ENCODE measurements at places on chromosomes 2 and 18. TPM values are rescaled to one million over a fixed set of nuclear protein-coding genes. Genes with fewer than 3 reads are reported as not detected.

- no peaks in the 10 kb centered on the region for H3K27me3 ChIP-seq
- H3K36me3 ChIP-seq: no peaks in the 10 kb centered on the region
- DNase-seq: no peak
- H3K4me3 ChIP-seq: no peak overlapping the region
- H3K27ac ChIP-seq: no peak overlapping the region
- no peaks in the 10 kb centered on the region for H3K4me1 ChIP-seq
These were observed 70.2 kb downstream of the HRH4 start for GRCh38 chr18:24530630-24531111.

DNA sequence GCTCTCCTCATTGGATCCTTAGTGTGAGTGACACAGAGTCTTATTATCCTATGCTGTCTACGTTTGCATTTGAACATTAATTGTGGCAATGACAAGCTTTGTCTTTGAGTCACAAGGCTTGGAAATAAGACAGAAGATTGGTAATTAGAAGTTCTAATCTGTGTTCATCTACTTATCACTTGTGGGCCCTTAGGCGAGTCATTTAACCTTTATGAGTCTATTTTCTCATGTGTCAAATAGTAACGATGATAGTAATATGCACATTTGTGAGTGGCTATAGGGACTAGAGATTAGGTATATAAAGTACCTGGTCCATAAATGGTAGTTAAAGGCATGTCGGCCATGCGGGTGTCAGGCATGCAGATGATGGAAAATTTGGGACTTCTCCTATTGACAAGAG, 105.6 kb upstream of the NABP1 start:
- H3K4me3 ChIP-seq: no peak overlapping the region
- no peaks in the 10 kb centered on the region for H3K36me3 ChIP-seq
- peaks cover 6% of the 10 kb centered on the region for H3K4me1 ChIP-seq
- no peak overlapping the region for H3K27ac ChIP-seq

DNA sequence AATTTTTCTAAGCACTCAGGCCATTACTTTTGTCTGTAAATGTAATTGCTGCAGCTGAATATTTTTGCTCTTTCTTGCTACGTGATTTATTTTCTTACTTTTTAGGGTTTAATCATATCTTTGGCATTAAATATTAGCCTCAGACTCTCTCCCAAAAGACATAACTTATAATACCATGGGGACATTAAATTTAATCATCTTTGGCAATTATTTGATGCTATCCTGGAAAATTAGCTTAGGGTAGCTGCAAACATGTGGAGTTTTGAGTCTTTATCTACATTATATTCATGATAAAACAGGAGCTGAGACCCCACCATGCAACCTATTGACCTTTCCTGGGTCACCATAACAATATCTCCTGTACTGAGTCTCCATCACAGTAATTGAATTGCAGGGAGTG, 59.1 kb upstream of the EDAR start:
- no peak overlapping the region for H3K27ac ChIP-seq
- no peaks in the 10 kb centered on the region for H3K4me1 ChIP-seq
- H3K27me3 ChIP-seq: no peaks in the 10 kb centered on the region
- no peak for DNase-seq
- H3K36me3 ChIP-seq: no peaks in the 10 kb centered on the region
- no peak overlapping the region for H3K4me3 ChIP-seq

DNA sequence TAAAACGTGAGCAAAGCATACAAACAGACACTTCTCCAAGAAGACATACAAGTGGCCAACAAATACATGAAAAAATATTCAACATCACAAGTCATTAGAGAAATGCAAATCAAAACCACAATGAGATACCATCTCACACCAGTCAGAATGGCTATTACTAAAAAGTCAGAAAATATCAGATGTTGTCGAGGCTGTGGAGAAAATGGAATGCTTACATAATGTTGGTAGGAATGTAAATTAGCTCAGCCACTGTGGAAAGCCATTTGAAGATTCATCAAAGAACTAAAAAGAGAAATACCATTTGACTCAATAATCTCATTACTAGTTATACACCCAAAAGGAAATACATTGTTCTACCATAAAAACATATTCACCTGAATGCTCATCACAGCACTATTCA, 825.7 kb downstream of the SUCLG1 start:
- H3K27ac ChIP-seq: no peak overlapping the region
- H3K36me3 ChIP-seq: no peaks in the 10 kb centered on the region
- no peaks in the 10 kb centered on the region for H3K27me3 ChIP-seq
- no peaks in the 10 kb centered on the region for H3K4me1 ChIP-seq
- no peak overlapping the region for H3K4me3 ChIP-seq
- DNase-seq: no peak

- H3K4me3 ChIP-seq: no peak overlapping the region
- peaks cover 23% of the 10 kb centered on the region for H3K36me3 ChIP-seq
- DNase-seq: no peak
- peaks cover 54% of the 10 kb centered on the region for H3K4me1 ChIP-seq
These were observed 157.5 kb downstream of the TNS1 start for GRCh38 chr2:217845301-217845700.

DNA sequence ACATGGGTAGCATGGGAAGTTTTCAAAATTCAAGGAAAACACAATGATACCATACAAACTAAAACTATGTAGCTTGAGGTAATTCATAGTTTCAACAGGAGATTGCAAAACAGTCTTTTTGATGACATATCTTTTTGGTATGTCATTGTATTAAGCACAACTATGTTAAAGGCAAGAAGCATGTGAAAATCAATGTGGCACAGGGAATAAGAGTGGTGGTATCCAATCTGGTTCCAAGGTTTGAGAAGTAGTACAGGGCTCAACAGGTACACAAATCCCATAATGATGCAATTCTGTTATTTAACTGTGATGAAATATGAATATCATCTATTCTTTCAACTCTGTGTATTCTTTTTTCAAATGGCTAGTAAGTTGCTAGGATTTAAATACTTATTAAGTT, 16.4 kb upstream of the DLX2 start:
- H3K27ac ChIP-seq: no peak overlapping the region
- no peak overlapping the region for H3K4me3 ChIP-seq
- no peaks in the 10 kb centered on the region for H3K4me1 ChIP-seq
- H3K36me3 ChIP-seq: no peaks in the 10 kb centered on the region
- no peaks in the 10 kb centered on the region for H3K27me3 ChIP-seq

DNA sequence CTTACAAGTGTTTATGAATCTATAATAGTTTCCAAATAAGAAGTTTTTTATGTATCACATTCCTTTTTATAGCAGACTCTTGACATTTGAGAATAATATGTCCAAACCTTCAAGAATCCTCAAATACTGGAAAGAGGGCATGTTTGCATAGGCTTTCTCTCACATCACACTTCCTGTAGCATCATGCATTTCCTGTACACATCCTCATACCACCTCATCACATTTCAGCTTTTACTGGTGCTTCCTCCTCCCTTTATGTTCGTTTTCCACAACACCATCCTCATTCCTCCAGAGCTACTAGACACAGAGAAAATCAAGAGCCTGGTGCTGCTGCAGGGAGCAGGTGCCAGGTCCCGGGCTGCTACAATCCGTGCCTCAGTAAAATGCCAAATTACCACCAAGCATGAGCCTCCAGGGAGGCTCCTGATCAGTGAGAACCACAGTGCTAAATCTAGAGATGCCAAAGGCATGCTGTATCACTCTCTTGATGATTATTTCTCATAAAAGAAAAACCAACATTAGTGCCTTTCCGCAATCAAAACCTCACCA, 137.7 kb upstream of the CYP1B1 start:
- H3K4me1 ChIP-seq: no peaks in the 10 kb centered on the region
- no peak overlapping the region for H3K27ac ChIP-seq
- no peaks in the 10 kb centered on the region for H3K27me3 ChIP-seq
- no peak for DNase-seq
- H3K4me3 ChIP-seq: no peak overlapping the region

DNA sequence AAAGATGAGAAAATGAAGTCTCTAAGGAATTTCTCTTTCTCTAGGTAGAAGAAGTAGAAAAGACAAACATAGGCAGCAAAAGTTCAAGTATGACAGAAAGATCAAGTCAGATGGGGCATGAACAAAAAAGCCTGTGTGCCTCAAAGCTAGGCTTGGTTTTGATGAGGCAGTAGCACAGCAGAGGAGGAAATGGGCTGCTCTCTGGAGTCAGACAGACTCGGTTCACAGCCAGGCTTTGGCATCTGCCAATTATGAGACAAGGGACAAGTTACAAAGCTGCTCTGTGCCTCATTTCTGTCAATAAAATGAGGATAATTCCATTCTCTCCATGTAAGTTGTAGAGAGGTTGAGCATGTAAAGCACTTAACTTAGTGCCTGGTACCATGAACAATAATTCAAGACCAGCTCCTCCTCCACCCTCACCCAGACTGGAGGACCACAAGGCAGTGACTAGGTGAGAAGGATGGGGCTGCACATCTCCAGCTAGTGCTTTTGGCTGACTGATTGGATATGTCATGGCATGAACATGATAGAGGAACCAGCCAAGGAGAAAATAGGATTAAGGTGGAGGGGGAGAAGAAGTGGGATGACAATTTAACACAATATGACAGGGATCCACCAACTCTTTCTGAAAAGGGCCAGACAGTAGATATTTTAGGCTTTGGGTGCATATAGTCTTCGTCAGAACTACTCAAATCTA, 84.6 kb downstream of the TMEM163 start:
- H3K4me3 ChIP-seq: no peak overlapping the region
- H3K4me1 ChIP-seq: no peaks in the 10 kb centered on the region
- H3K27ac ChIP-seq: no peak overlapping the region
- H3K36me3 ChIP-seq: no peaks in the 10 kb centered on the region
- no peaks in the 10 kb centered on the region for H3K27me3 ChIP-seq

GRCh38 chr18:76420898-76421684, 74.0 kb downstream of the ZNF516 start:
- H3K4me1 ChIP-seq: peaks cover 21% of the 10 kb centered on the region
- H3K4me3 ChIP-seq: no peak overlapping the region
- DNase-seq: peak; percentile 74
- no peaks in the 10 kb centered on the region for H3K36me3 ChIP-seq

- H3K27me3 ChIP-seq: no peaks in the 10 kb centered on the region
- no peaks in the 10 kb centered on the region for H3K36me3 ChIP-seq
- no peaks in the 10 kb centered on the region for H3K4me1 ChIP-seq
- no peak overlapping the region for H3K27ac ChIP-seq
These were observed 242.2 kb downstream of the FHOD3 start for GRCh38 chr18:36539674-36540231.

DNA sequence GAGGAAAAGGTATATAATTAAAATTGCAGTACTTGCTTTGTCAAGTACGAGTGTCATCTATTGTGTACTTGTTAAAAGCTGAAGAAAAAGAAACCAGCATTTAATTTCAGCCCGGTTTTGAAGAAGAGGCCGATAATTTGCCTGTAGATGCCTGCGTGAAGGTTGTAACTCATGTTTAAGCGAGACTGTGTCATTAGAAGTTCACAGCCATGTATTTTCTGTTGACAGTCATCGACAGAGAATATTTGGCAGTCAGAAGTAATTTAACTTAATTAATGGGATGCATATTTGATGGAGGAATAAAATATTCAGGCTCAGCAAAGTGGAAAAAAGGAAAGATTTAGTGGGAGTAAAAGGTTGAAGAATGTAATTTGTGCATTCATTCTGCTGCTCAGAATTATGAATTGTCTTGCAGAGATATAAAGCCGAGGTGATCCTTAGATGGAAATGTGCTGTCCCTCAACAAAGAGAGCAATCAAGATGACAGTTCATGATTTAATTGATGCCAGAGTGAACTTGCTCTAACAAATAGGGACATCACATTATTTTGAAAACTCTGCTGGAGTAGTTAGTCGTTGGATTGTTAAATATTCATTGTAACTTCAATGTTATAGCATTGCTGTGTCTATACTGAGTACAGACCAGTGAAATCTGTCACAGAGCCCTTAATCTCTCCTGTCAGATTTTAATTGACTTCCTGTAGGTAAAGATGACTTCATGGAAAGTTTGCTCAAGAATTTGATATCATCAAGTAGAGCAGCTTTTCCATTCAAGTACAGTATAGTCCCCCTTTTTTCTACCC, 53.9 kb downstream of the ZNF407 start:
- DNase-seq: no peak
- no peak overlapping the region for H3K27ac ChIP-seq
- peaks cover 6% of the 10 kb centered on the region for H3K36me3 ChIP-seq
- H3K4me3 ChIP-seq: no peak overlapping the region
- no peaks in the 10 kb centered on the region for H3K4me1 ChIP-seq

- no peaks in the 10 kb centered on the region for H3K4me1 ChIP-seq
- H3K27me3 ChIP-seq: no peaks in the 10 kb centered on the region
- DNase-seq: no peak
- no peak overlapping the region for H3K4me3 ChIP-seq
- H3K27ac ChIP-seq: no peak overlapping the region
These were observed 1656.7 kb upstream of the NXPH2 start for GRCh38 chr2:140436936-140437335.

GRCh38 chr2:176105730-176106580, 1.1 kb upstream of the HOXD11 start:
- DNase-seq: no peak
- H3K4me1 ChIP-seq: peaks cover 30% of the 10 kb centered on the region
- H3K36me3 ChIP-seq: no peaks in the 10 kb centered on the region
- H3K4me3 ChIP-seq: no peak overlapping the region

DNA sequence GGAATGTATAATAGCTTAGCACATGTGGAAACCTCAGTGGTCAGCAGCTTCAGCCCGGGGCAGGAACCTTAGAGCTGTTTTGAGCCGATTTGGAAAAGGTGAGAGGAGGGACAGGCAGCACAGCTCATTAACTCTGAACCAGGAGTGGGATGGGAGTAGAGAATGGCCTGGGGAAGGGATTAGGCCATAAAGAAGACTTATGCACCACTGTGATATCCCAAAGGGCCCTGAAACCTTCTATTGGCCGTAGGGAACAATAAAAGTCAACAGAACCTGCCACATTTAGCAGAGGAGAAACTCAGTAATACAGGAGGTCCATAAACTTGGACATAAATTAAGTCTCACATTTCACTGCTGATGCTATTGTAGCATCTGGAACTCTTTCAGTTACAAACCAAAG, 124.2 kb upstream of the REV1 start:
- H3K27me3 ChIP-seq: no peaks in the 10 kb centered on the region
- H3K4me1 ChIP-seq: peaks cover 5% of the 10 kb centered on the region
- no peak for DNase-seq
- H3K36me3 ChIP-seq: no peaks in the 10 kb centered on the region
- no peak overlapping the region for H3K4me3 ChIP-seq

- H3K27ac ChIP-seq: no peak overlapping the region
- DNase-seq: peak; percentile 6
- no peaks in the 10 kb centered on the region for H3K27me3 ChIP-seq
- no peak overlapping the region for H3K4me3 ChIP-seq
- H3K36me3 ChIP-seq: no peaks in the 10 kb centered on the region
These were observed 193.3 kb downstream of the RNF152 start for GRCh38 chr18:61699397-61700110.

Gene TTC32
- 8.5 TPM for total RNA-seq

Gene ATP8B1
- 29.3 TPM for total RNA-seq

Gene BCL2
- 19.9 TPM for total RNA-seq

Gene SPATA3
- not detected for total RNA-seq

Gene YES1
- total RNA-seq: 42.5 TPM

Gene HOXD13
- not detected for total RNA-seq

Gene KIAA2012
- 13.3 TPM for total RNA-seq

Gene GREB1
- 1.1 TPM for total RNA-seq

Gene MBD2
- 106 TPM for total RNA-seq

Measured in upper lobe of left lung (tissue), 6 donors.